Naive thymus-derived CD8-positive, alpha-beta T cell (primary cell): ENCODE measurements at places on chromosomes 13 and 19. TPM values are rescaled to one million over a fixed set of nuclear protein-coding genes. Genes with fewer than 3 reads are reported as not detected.

NLRP5 gene
- not detected for total RNA-seq

CCDC169 gene
- not detected for total RNA-seq

NLRP4 gene
- not detected for total RNA-seq

ZNF765 gene
- 17.2 TPM for total RNA-seq

COX7A1 gene
- total RNA-seq, result not detected

PSG4 gene
- not detected for total RNA-seq

ZNF8 gene
- 12.9 TPM for total RNA-seq

NLRP11 gene
- total RNA-seq, result not detected

CD22 gene
- 20.0 TPM for total RNA-seq

SMIM44 gene
- not detected for total RNA-seq

CEACAM4 gene
- total RNA-seq, result not detected

SIGLEC8 gene
- total RNA-seq, result not detected

SLC15A1 gene
- total RNA-seq, result not detected

MCEMP1 gene
- not detected for total RNA-seq

ZNF723 gene
- total RNA-seq, result not detected

INAFM1 gene
- total RNA-seq, result 19.7 TPM

IRF3 gene
- 279 TPM for total RNA-seq

METTL21C gene
- not detected for total RNA-seq

TMEM145 gene
- total RNA-seq, result not detected

LEUTX gene
- not detected for total RNA-seq

CEACAM1 gene
- total RNA-seq, result 1.3 TPM

NLRP9 gene
- total RNA-seq, result not detected

OR10H1 gene
- total RNA-seq, result not detected

C13orf46 gene
- total RNA-seq, result 16.2 TPM

C19orf73 gene
- total RNA-seq, result 1.6 TPM

DOHH gene
- total RNA-seq, result 6.5 TPM

GPR4 gene
- not detected for total RNA-seq

TMEM238 gene
- total RNA-seq, result 10.2 TPM

C19orf81 gene
- total RNA-seq, result 2.4 TPM

FXYD3 gene
- total RNA-seq, result not detected
